GM23248 (cell line): ENCODE measurements at places on chromosomes 6 and 20. TPM values are rescaled to one million over a fixed set of nuclear protein-coding genes. Genes with fewer than 3 reads are reported as not detected.

- peak; percentile 17 for DNase-seq
- no peak overlapping the region for H3K4me3 ChIP-seq
- no peak overlapping the region for H3K27ac ChIP-seq
Measured at GRCh38 chr20:9590189-9590588, 75.8 kb downstream of the LAMP5 start.

- no peaks in the 10 kb centered on the region for H3K36me3 ChIP-seq
- H3K27ac ChIP-seq = no peak overlapping the region
- no peak overlapping the region for H3K4me3 ChIP-seq
- H3K27me3 ChIP-seq = no peaks in the 10 kb centered on the region
Measured at GRCh38 chr6:67889682-67889995, 745.4 kb upstream of the ADGRB3 start.

DNA sequence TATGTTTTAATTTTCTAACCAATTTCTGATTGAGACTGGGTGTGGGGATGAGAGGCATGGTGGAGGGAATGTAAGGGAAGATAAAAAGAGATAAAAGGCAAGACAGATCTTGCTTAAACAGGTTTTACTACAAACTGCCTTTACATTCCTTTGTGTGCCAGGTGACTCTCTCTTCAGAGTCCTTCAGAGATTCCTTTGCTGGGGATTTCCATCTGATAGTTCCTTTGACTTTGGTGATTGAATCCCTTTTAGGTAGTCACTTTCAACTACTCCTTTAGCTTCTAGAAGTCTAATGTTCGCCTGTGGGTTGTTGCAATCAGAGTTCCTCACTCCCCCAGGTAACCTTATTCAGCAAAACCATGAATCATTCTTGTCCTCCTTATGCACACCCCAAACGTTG, 283.3 kb upstream of the MANEA start:
- H3K4me3 ChIP-seq = no peak overlapping the region
- no peaks in the 10 kb centered on the region for H3K36me3 ChIP-seq
- no peak overlapping the region for H3K27ac ChIP-seq
- no peaks in the 10 kb centered on the region for H3K27me3 ChIP-seq

DNA sequence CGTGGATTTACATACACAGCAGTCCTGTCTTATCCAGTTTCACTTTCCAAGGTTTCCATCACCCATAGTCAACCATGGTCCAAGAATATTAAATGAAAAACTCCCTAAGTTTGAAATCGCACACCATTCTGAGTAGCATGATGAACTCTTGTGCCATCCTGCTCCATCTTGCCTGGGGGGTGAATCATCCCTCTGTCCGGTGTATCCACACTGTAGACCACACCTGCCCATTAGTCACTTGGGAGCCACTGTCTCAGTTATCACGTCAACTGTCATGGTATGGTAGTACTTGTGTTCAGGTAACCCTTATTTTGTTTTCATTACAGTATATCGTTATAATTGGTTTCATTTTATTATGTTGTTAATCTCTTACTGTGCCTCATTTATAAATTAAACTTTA, 38.5 kb downstream of the PTGIS start:
- no peak overlapping the region for H3K27ac ChIP-seq
- H3K27me3 ChIP-seq = no peaks in the 10 kb centered on the region
- H3K4me1 ChIP-seq = no peaks in the 10 kb centered on the region
- peaks cover 79% of the 10 kb centered on the region for H3K36me3 ChIP-seq

DNA sequence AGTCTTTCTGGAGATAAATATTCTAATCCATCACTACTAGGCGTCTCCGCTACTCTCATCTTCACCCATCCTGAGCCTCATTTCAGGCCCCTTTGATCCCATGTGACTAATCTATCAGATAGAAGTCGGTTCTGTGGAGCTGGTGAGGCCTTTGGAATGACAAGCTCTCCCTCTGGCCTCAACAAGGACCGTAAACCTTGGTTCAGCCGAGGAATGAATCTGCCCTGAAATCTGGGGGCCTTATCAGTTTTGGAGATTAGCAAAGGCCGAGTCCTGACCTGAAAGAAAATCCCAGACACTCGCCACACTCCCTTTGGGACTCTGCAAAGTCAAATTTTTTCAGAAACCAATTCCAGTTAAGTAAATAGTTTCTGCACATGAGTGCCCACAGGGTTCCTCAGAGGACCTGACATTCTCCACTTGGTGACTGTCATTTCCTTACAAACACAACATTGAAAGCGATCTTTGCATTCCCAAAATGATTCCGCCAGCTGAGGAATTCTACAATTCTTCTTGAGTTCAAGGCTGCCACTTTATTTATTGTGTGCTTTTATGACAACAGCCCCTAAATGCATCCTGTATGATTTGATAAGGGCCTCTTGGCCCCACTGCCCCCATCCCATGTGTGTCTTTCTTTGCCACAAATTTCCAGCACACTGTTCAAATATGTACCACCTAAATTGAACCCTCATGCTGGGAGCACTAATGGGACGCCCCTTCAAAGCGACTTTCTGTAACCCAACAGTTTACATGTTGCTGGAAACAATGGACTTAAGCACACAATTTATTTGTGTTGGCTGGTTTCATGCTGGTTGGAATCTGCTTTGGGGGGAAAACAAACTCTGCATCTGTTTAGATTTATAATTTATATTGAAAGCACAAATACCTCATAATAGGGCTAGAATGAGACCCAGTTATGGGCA, 10.0 kb upstream of the RIPOR3 start:
- no peaks in the 10 kb centered on the region for H3K27me3 ChIP-seq
- no peaks in the 10 kb centered on the region for H3K36me3 ChIP-seq
- DNase-seq = no peak

DNA sequence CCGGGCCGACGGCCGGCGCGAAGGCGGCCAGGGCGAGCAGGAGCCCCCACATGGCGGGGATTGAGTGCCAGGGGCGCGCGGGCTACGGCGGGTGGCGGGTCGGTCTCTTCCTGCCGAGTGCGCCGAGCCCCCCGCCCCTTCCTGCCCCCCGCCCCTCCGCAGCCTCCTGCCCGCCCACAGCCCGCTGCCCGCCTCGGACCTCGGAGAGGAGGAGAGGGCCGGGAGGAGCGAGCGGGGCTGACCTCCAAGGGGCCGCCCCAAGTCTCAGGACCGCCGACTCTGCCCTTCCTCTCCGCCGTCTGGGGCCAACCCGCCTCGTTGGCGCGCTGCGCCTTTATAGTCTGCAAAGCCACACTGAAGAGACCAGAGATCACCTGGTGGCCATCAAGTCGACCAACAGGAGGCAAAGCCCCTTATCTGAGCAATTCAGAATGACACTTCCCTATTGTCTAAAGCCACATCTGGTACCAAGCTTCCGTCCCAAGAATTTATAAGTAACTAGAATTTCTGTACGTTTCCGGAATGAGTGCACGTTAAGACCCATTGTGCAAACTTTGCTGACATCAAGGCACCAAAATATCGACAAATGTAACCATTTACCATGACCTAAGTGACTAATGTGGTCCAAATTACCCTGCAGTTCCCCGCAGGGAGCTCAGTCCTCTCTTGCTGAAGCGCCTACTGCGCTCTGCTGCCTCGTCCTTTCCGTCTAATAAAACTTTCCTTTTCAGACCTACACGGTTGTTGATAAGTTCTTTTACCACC, at the start of gene CPXM1:
Gene CPXM1, minus strand, starts transcription at position 107 of the 765 bp plus-strand sequence. Its CDS starts 55 bp downstream, at position 52.
- no peak within 1 kb of the TSS for H3K27ac ChIP-seq
- H3K27me3 ChIP-seq = peaks cover 62% of the 10 kb centered on the region
- no peak for DNase-seq
- peak within 1 kb of the TSS; percentile 35; the same call in 1 of the 2 replicates for H3K4me3 ChIP-seq

DNA sequence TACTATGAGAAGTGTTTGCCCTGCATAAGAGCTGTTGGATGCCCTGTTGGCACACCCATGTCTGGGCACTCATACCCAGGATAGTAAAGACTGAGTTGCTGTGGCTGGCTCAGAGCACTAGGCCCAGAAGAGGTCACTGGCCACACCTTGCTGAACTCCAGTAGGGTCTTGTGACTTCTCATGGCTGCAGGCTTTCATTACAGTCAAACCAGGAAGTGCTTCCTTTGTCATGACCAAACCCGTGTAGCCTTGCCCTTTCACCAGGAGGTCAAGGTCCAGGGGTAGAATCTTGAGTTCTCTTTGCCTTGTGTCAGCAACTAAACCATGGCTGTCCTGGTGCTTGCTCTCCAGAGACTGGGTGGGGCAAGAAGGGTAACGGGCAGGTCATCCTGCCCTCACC, 49.5 kb downstream of the CD164 start:
- no peak overlapping the region for H3K27ac ChIP-seq
- no peak for DNase-seq
- no peak overlapping the region for H3K4me3 ChIP-seq

- H3K4me1 ChIP-seq = peaks cover 23% of the 10 kb centered on the region
- no peaks in the 10 kb centered on the region for H3K27me3 ChIP-seq
- no peak overlapping the region for H3K4me3 ChIP-seq
- DNase-seq = peak; percentile 61
- H3K36me3 ChIP-seq = no peaks in the 10 kb centered on the region
- H3K27ac ChIP-seq = peak overlapping the region; percentile 31
Measured at GRCh38 chr6:47169785-47170616, 127.9 kb upstream of the ADGRF1 start.

DNA sequence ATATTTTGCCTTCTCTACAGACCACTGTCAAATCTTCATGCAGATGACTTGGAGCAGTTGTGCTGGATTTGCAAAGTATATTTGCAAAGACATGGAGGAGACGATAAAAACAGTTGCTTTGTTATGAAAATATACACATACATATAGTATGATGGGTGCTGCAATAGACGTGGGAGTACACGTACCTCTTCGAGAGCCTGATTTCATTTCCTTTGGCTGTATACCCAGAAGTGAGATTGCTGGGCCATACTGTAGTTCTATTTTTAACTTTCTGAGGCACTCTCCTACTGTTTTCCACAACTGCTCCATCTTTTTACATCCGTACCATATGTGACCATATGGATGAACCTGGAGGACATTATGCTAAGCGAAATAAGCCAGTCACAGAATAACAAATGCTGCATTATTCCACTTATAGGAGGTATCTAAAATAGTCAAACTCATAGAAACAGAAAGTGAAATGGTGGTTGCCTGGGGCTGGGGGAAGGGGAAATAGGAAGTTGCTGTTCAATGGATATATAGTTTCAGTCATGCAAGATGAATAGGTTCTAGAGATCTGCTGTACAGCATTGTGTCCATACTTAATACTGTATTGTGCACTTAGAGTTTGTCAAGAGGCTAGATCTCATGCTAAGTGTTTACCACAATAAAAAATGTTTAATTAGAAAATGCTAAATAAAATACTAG, 223.8 kb downstream of the HAO1 start:
- DNase-seq = no peak
- H3K36me3 ChIP-seq = no peaks in the 10 kb centered on the region
- H3K4me3 ChIP-seq = no peak overlapping the region
- no peaks in the 10 kb centered on the region for H3K27me3 ChIP-seq

GRCh38 chr6:17013701-17014100, 88.1 kb upstream of the STMND1 start:
- H3K36me3 ChIP-seq = no peaks in the 10 kb centered on the region
- peak overlapping the region; percentile 81 for H3K27ac ChIP-seq
- peaks cover 26% of the 10 kb centered on the region for H3K4me1 ChIP-seq

DNA sequence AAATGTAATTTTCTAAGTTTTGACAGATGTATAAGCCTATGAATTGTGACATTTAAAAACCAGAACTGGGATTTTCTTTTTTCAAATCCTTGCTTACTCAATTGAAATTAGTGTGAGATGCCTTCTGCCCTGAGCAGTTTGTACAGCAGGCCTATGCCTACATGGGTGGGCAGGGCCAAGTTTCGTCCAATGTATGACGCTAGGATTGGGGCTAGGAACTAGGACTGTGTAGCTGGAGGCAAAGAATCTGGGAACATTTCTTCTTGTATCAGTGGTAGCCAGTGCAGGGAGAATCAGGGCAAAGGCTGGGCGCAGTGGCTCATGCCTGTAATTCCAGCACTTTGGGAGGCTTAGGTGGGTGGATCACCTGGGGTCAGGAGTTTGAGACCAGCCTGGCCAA, 3.9 kb upstream of the PTPRA start:
- no peaks in the 10 kb centered on the region for H3K36me3 ChIP-seq
- H3K27ac ChIP-seq = no peak overlapping the region
- no peak for DNase-seq
- no peaks in the 10 kb centered on the region for H3K27me3 ChIP-seq
- H3K4me3 ChIP-seq = no peak overlapping the region

DNA sequence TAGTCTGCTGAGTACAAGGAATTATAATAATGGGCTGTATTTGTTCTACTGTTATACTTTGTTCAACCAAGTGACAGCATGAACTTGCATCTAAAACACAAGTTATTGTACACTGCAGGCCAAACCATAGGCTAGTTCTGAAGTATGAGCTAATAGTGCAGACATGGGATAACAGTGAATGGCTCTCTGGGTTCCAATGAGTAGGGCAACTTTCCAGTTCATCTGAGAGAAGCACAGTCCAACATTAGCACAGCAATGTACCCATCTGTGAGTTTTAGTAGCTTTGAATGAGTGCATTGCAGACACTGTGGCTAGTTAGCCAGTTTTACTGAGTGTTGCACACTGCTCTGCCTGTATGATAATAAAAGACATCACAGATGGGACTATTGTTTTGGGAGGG, 56.5 kb upstream of the FUT9 start:
- H3K36me3 ChIP-seq = no peaks in the 10 kb centered on the region
- H3K4me3 ChIP-seq = no peak overlapping the region
- no peaks in the 10 kb centered on the region for H3K4me1 ChIP-seq
- DNase-seq = no peak
- H3K27ac ChIP-seq = no peak overlapping the region
- H3K27me3 ChIP-seq = no peaks in the 10 kb centered on the region

- no peak overlapping the region for H3K27ac ChIP-seq
- H3K36me3 ChIP-seq = no peaks in the 10 kb centered on the region
- H3K4me3 ChIP-seq = no peak overlapping the region
- DNase-seq = peak; percentile 30
- H3K27me3 ChIP-seq = no peaks in the 10 kb centered on the region
- peaks cover 6% of the 10 kb centered on the region; the same call in 1 of the 2 replicates for H3K4me1 ChIP-seq
Measured at GRCh38 chr6:71982389-71982788, 96.0 kb downstream of the RIMS1 start.

- H3K36me3 ChIP-seq = no peaks in the 10 kb centered on the region
- H3K27me3 ChIP-seq = no peaks in the 10 kb centered on the region
- H3K27ac ChIP-seq = no peak overlapping the region
- no peak for DNase-seq
- H3K4me3 ChIP-seq = no peak overlapping the region
- no peaks in the 10 kb centered on the region for H3K4me1 ChIP-seq
Measured at GRCh38 chr6:108840919-108841318, 7.3 kb upstream of the ARMC2 start.

- no peak for DNase-seq
- H3K4me1 ChIP-seq = no peaks in the 10 kb centered on the region
- no peak overlapping the region for H3K4me3 ChIP-seq
- no peak overlapping the region for H3K27ac ChIP-seq
- H3K27me3 ChIP-seq = no peaks in the 10 kb centered on the region
Measured at GRCh38 chr20:60810561-60810960, 441.5 kb upstream of the CDH4 start.

- peaks cover 15% of the 10 kb centered on the region for H3K4me1 ChIP-seq
- H3K27me3 ChIP-seq = no peaks in the 10 kb centered on the region
- DNase-seq = no peak
- H3K36me3 ChIP-seq = no peaks in the 10 kb centered on the region
- H3K4me3 ChIP-seq = no peak overlapping the region
Measured at GRCh38 chr20:11791835-11792567, 125.7 kb upstream of the BTBD3 start.

ZNF337 gene
- total RNA-seq = 6.4 and 9.1 TPM in 2 replicates

NOL7 gene
- total RNA-seq = 48.7 and 53.1 TPM in 2 replicates

ATP9A gene
- 14.2 and 15.9 TPM in 2 replicates for total RNA-seq

CD2AP gene
- total RNA-seq = 17.8 and 22.8 TPM in 2 replicates

RIPOR3 gene
- total RNA-seq = 0.76 TPM in 1 of 2 replicates, not detected in the other

POU5F1 gene
- 0.22 TPM in 1 of 2 replicates, not detected in the other for total RNA-seq

OR2B6 gene
- not detected in 2 replicates for total RNA-seq

NEURL2 gene
- total RNA-seq = 4.3 and 8.3 TPM in 2 replicates

TRAPPC3L gene
- 1.4 TPM in 1 of 2 replicates, not detected in the other for total RNA-seq

PTPRT gene
- not detected in 2 replicates for total RNA-seq

DAAM2 gene
- 5.1 and 5.6 TPM in 2 replicates for total RNA-seq
